CD14-positive monocyte (primary cell): ENCODE measurements at places on chromosomes 3 and 15.

DNA sequence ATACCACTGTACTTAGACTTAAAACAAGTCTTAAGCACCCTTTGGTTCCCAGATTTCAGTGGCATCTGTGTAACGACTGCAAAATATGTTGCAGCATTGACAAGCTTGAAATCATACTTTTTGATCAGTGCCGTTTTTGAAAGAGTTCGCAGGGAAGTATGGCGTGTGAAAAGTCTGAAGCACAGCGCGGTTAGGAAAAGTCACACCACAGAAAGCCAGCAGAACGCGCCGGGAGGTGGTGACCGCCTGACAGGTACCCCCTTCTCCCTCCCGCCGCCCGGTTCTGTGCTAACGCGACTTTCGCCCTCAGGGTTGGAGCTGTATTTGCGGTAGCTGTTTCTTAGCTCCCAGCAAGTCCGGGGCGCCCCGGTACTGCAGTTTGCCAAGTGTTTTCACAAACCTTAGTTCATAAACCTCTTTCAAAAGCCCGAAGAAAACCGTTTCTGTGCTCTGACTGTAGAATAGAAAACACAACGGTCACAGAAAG lies 481 bp upstream of the CRYBG3 start:
- DNase-seq, result peak; percentile 23

DNA sequence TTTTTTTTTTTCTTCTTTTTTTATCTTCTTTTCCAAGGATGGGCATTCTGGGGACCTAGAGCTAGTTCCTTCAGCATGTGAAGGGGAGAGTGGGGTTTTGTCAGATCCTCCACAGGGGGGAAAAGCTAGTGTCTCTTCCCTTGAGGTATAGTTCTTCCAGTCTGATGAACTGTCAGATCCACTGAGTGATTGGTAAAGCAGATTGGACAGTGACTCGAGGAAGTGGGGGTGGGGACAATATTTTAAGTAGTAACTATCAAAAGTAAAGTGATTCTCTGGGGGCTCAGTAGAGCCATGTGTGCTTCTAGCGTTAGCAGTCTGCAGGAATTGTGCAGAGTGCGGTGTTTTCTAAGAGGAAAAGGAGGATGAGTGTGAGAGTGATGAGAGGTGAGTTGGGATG lies 62.0 kb upstream of the TRIM71 start:
- DNase-seq, result no peak

- DNase-seq, result no peak
These were observed 62.7 kb downstream of the SCN5A start for GRCh38 chr3:38586546-38587520.

- DNase-seq, result no peak
These were observed 254.4 kb upstream of the ARRDC4 start for GRCh38 chr15:97706059-97706458.

DNA sequence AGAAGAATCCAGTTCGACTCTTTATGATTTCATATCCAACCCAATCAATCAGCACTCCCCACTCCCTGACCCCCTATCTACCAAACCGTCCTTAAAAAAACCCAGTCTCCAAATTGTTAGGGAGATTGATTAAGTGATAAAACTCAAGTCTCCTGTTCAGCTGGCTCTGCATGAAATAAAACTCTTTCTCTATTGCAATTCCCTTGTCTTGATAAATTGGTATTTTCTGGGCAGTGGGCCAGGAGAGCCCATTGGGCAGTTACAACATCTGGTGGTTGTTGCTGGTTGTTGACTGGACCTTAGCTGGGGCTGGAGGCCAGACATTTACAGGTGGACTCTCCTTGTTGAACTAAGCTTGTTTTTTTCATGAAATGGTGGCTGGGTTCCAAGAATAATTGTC lies 642.3 kb downstream of the ROBO2 start:
- DNase-seq, result no peak

GRCh38 chr3:194488055-194488742 lies 1.4 kb upstream of the ATP13A3 start:
- DNase-seq, result peak; percentile 42

DNA sequence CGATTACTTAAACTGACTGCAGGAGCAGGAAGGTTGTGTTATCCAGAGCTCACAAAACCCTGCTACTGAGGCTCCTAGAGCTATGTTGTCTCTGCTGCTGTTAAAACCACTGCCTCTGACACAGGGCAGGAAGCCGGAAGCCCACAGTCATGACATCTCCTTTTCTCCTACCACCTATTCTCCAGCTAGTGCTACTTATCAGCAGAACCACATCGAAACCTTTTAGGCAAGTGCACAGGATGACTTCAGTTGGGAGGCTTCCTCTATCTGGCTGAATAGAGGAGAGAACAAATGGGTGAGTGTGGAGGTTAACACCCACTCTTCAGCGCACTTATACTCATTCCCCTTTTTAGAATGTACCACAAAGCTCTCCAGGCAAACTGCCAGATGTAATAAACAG lies 638.0 kb downstream of the OTOL1 start:
- no peak for DNase-seq

DNA sequence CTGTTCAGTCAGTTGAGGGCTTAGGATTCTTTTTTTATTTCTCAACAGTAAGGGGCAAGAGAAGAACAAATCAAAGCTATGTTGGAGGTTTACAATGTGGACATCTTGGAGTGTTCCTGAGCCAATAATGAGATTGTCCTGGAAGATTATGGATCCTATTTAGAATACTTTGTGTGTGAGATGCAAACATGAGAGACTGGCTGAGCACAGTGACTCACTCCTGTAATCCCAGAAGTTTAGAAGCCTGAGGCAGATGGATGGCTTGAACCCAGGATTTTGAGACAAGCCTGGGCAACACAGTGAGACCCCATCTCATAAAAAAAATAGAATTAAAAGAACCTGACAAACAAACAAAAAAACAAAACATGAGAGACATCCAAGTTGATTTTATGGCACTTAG lies 351.6 kb downstream of the GAP43 start:
- no peak for DNase-seq

GRCh38 chr15:101455291-101456025 lies 34.0 kb downstream of the PCSK6 start:
- peak; percentile 86 for DNase-seq

GRCh38 chr3:111227216-111227615 lies 155.6 kb downstream of the NECTIN3 start:
- DNase-seq, result no peak

- DNase-seq, result no peak
These were observed 33.0 kb downstream of the FAM98B start for GRCh38 chr15:38486936-38487335.

GRCh38 chr3:23203708-23204330 lies 692 bp downstream of the UBE2E2 start:
- DNase-seq, result no peak

GRCh38 chr3:147945968-147946519 lies 536.9 kb downstream of the ZIC1 start:
- DNase-seq, result no peak

GRCh38 chr3:117669774-117670173 lies 960.2 kb downstream of the TUSC7 start:
- DNase-seq, result no peak

DNA sequence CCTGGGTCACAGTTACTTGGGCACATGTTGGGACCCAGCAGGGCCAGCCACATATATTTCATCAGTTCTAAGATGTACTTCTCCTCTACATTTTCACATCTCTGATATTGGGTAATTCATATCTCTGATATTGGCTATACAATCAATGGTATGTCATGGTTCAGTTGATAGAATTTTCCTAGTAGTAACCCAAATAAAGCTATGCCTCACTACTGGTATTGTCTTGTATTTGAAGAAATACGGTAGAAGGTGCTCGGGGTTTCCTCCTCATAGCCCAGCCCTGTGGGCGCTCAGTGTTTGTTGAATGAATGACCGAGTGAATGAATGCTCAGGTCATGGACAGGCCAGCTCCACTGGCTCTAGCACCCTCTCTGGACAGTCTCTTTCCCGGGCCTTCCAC lies 94.1 kb downstream of the RAB11A start:
- DNase-seq, result no peak

DNA sequence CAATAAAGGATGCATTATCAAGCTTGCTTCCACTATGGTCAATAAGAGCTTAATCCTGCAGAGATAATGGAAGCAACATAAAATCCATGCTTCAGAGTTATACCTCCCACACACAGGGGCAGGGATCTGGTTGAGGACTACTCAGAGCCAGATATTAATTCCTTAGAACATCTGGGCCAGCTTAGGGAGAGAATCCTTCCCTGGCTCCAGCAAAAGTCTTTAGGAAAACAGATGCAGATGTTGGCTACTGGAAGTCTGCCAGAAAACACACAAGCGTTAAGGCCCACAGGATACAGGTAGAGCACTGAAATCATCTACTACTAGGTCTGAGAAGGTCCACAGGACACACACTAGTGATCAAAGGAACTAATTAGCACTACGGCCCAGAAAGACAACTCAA lies 25.2 kb downstream of the TMEM202 start:
- no peak for DNase-seq

GRCh38 chr3:128190501-128190900 lies 37.2 kb downstream of the EEFSEC start:
- DNase-seq, result no peak

DNA sequence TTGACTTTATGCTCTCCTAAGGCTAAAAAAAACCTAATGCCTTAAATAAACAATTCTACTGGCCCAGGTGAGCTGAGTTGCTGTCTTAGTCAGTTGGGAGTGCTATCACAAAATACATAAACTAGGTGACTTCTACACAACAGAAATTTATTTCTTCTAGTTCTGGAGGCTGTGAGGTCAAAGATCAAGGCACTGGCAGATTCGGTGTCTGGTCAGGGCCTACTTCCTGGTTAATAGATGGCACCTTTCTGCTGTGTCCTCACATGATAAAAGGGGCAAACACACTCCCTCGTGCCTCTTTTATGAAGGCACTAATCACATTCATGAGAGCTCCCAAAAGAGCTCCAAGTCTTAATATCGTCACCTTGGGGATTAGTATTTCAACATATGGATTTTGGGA lies 11.5 kb upstream of the TBL1XR1 start:
- DNase-seq, result no peak

DNA sequence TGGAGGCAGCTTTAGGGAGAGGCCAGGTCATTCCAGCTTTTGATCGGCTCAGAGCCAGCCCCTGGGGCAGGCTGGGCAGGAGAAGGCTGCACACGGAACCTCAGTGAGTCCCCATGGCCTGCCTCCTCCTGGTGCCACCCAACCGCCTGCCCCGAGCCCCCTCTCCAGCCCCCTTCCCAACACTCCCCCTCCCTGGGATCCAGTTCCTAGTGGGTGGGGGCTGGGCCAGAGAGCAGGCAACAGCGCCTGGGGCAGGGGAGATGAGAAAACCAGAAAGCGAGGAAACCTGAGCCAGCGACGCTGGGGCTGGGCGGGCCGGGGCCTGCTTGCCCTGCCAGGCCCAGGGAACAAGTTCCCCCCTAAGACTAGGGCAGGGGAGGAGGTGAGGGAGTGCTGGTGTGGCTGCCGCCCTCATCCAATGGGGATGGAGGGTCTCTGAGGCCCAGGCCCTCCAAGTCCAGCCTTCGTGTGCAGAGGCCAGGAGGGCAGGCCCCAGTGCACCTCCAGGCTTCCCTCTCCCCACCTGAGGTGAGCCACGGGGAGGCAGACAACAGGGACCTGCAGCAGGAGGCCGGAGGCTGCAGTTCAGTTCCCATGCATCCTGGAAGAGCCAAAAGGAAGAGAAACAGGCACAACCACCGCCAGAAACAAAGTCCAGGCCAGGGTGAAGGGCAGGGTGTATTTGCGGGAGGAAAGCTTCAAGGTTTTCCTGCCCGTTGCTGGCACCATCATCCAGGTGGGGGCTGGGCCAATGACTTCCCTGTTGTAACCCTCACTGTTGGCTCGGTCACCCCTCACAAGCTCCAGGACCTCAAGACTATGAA lies 4.0 kb upstream of the SEMA3F start:
- no peak for DNase-seq

DNA sequence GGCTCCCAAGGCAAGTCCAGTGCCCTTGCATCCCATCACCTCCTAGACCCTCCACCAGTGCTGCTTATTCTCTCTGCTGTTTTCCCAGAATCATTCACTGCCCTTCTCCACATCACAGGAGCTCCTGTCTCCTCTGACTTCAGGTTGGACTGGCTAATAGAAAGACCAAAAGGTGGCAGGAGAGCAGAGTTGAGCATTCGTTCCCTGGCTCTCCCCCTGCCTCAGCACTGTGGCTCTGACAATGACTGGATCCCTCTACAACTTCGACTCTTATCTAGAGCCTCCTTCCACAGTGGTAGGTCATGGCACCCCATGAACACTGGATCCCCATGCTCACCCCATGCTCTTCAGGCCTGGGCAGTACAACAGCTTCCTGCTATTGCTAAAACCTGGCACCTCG lies 243.6 kb downstream of the LRRN1 start:
- DNase-seq, result no peak

- no peak for DNase-seq
These were observed 87.4 kb downstream of the CRTC3 start for GRCh38 chr15:90617171-90617570.

DNA sequence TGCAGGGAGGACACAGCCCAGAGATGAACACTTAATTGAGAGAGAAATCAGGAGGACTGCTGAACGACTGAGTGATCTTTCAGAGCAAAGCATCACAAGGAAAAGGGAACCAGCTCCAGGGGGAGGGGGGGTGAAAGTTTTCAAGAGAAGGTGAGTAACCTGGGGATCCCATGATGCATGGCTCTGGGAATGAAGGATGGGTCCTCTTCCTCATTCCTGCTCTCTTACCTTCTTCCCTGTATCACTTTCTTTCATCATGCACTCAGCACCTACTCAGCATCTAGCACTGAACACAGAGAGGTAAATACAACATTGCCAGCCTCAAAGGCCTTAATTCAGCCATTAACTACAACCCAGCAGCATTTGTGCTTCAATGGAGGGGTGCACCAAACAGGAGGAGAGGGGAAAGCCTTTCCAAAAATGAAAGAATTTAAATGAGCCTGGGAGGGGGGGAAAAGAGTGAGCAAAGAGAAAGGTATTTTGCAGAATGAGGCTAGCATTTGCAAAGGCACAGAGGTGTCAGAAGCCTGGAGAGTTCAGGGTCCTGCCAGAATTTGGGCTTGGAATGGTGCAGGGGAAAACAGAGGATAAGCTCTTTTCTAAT lies 427.4 kb downstream of the FOXP1 start:
- no peak for DNase-seq

DNA sequence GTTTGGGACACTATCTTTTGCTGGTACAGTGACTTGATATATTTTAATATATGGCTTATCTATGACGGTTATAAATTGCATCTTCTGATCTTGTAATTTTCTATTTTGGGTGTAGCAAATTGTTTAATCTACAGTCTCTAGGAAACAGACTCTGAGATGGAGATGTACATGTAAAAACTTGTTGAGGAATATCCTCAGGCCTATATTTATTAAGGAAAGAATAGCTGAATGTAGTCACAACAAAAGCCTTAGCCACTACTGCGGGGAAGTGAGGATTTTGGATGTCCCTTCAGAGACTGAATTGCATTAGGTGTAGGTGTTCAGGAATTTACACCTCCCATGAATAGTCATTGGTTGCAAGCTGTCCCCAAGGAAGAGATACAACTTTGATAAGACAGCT lies 13.8 kb upstream of the OR5K3 start:
- no peak for DNase-seq

- DNase-seq, result no peak
These were observed 119.5 kb downstream of the ZNF280D start for GRCh38 chr15:56613811-56614210.
